ENCODE measurements at places on chromosomes 11 and 22.

DNA sequence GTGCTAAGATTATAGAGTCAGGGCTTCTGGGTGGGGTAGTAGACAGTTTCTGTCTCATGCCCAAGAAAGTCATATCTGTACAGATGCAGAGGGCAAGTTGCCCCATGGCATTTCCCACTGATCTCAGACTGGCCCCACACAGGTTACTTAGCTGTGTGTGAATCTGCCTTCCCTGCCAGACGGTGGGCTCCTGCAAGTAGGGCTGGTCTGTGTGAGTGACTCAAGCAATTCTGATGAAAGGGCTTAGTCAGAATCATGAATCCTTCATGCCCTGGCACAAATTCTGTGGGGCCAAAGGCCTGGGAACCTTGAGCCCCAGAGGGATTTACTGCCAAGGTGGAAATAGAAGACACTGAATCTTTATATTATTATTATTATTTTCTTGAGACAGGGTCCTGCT lies 30.4 kb downstream of the USH1C start:
- no peak for DNase-seq

DNA sequence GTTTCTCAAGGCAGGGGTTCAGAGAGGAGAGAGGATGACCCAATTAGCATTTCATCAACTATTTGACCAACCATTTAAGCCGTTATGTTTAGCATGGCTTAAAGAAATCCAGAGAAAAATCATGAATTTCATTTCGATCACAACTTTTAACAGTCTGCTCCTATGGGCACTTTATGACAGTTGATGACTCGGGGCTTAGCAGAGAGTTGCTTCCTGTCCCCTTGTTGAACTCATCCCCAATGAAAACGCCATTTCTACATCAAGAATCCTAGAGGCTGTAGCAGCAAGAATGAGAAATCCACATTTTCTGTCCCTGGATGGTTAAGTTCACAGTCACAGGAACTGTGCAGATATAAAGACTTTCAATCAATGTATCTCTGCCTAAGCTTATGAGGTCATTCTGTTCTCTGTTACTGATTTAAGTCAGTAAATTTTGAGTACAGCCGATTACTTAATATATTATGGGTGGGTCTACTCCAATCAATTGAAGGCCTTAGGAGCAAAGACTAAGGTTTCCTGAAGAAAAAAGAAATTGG lies 81.1 kb downstream of the BDNF start:
- DNase-seq, result no peak

GRCh38 chr11:14380947-14381561 lies 22.1 kb upstream of the RRAS2 start:
- no peak for DNase-seq

- no peak for DNase-seq
Measured at GRCh38 chr11:33652930-33653329, 47.7 kb downstream of the C11orf91 start.

DNA sequence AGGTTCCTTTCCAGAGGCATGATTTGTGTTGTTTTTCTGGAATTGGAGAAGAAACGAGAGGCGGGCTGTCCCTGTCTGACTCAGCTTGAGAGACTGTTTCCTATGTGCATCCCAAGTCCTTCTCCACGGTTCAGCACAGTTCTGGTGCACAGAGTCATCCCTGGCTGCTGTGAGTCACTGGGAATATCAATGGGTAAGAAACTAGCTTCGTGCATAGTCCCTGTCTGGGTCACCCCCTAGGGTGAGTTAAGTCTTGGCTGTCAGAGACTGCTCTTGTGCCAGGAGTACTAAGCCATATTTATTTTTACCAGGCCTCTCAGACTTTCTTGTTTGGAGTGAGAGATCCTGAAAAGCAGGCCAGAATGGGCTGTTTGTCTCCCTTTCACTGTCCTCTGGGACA lies 2.4 kb upstream of the LRP4 start:
- no peak for DNase-seq

GRCh38 chr11:117998664-117999353 lies 12.6 kb downstream of the IL10RA start:
- no peak for DNase-seq

DNA sequence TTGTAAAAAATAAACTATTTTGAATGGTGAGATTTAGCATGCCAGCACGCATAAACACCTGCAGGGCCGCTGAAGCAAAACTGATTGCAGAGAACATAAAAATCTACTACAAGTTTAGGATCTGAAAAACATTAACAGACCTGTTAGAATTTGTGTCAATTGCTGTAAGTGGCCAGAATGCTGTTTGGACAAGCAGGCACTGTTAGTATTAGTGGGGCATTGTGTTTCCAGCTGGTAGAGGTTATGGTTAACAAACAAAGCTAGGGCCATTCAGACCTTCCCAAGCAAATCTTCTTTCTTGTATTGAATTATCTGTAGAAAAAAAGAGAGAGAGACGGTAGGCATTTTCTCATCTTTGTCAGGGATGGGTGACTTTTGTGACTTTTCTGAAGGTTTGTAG lies 57.6 kb upstream of the OLFML1 start:
- no peak for DNase-seq

DNA sequence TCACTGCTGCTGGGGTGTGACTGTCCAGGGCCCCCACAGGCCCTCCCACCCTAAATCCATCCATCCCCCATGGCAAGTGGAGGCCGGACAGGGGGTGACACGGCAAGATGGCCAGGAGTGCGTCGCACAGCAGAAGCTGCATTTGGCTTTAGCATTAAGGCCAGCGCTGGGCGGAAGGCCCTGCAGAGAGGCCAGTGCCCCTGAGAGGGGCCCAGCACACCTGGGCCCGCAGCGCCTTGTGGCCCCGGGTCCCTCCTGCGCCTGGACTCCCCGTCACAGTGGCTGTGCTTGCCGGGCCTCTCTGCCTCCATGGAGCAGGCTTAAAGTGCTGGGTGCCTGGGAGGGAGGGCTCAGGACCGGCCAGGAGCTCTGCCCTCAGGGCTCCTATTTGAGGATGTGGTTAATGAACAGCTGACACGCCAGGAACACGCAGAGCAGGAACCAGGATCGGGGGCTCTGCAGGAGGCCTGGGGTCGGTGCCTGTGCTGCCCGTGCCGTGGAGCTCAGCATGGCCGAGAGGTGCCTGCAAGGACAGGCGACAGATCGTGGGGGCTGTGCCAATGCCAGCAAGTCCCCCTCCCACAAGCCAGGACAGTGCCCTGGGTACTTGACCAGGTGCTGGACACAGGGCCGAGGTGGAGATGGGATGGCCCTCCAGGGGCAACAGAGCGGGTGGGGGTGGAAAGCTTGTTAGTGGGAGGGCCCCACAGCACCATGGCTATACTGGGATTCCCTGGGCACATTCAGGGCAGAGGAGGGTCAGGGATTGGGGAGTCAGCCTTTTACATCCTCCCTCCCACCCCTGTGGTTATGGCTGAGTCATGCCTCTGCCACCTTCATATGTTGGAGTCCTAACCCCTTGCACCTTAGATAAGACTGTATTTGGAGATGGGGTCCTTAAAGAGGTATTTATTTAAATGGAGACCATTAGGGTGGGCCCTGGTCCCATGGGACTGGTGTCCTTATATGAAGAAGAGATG lies 30.9 kb upstream of the CARS1 start:
- DNase-seq, result no peak

GRCh38 chr11:119778391-119779194 lies 49.6 kb upstream of the NECTIN1 start:
- no peak for DNase-seq

- no peak for DNase-seq
Measured at GRCh38 chr22:25765016-25765367, 23.0 kb downstream of the MYO18B start.

GRCh38 chr11:72579816-72580641 lies 94.2 kb downstream of the PDE2A start:
- no peak for DNase-seq

DNA sequence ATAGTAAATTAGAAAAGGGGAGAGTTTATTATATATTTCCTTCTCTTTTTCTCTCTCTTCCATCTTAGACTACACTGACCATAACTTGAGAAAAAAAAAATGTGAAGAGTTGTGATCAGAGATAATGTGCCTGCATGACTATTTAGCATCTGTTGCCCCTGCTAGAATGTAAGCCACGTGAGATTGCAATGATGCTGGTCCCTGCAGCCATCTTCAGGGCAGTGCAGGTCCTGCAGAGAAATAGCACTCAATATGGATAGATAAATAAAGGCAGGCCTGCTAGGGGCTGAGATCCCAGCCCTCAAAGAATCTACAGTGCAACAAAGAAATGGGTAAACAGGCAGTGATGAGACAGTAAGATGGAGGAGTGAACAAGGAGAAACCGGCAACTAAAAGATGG lies 7.8 kb upstream of the DKK3 start:
- DNase-seq, result no peak

- no peak for DNase-seq
Measured at GRCh38 chr11:35012467-35013191, 96.2 kb downstream of the PDHX start.

DNA sequence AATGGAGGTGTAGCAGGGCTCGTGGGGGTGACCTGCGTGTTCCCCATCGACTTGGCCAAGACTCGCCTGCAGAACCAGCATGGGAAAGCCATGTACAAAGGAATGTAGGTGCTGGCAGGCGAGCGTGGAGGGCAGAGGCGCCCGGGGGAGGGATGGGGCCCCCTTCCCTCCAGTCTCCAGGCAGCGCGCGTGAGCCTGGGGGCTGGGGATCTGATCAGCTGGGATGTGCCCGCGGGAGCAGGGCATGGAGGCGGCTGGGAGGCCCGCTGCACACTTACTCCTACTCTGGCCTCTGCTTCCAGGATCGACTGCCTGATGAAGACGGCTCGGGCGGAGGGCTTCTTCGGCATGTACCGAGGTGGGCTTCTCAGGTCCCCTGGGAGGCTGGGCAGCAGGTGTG lies 17.8 kb downstream of the SLC25A18 start:
- no peak for DNase-seq

GRCh38 chr11:35038211-35038928 lies 100.6 kb upstream of the CD44 start:
- no peak for DNase-seq

- no peak for DNase-seq
Measured at GRCh38 chr11:63768237-63769041, at the start of gene ZFTA. Gene ZFTA (minus strand): TSS chr11:63768775. CDS start chr11:63768622, 153 bp downstream.

DNA sequence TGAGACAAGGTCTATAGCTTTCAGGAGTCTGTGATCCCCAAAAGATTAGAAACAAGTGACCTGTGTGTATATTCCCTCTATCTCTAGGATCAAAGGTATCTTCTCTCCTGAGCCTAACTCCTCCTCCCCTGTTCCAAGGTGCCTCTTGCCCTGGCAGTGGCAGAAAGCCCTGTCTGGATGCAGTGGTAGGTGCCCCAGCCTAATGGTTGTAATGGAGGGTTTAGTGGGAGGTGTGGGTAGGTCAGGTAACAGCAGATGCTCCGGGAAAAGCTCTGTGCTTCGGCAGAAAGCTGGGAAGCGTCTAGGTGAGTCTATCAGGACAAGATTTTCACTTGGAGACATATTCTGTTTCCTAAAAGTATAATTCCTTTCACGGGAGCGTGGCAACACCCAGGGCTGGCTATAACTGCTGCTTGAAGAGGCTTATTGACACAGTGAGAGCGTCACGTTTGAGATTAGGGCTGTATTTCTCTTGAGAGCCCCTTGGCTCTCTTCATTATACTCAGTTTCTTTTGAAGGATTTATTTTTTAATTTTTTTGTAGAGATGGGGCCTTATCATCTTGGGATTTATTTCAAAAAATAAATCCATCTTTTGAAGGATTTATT lies 49.5 kb downstream of the PRR5L start:
- no peak for DNase-seq

- DNase-seq, result no peak
Measured at GRCh38 chr11:119404872-119405271, 18.1 kb downstream of the THY1 start.

GRCh38 chr11:111299101-111300026 lies 1.0 kb downstream of the POU2AF3 start:
- DNase-seq, result no peak

GRCh38 chr11:36452961-36453360 lies 57.1 kb downstream of the TRAF6 start:
- no peak for DNase-seq

DNA sequence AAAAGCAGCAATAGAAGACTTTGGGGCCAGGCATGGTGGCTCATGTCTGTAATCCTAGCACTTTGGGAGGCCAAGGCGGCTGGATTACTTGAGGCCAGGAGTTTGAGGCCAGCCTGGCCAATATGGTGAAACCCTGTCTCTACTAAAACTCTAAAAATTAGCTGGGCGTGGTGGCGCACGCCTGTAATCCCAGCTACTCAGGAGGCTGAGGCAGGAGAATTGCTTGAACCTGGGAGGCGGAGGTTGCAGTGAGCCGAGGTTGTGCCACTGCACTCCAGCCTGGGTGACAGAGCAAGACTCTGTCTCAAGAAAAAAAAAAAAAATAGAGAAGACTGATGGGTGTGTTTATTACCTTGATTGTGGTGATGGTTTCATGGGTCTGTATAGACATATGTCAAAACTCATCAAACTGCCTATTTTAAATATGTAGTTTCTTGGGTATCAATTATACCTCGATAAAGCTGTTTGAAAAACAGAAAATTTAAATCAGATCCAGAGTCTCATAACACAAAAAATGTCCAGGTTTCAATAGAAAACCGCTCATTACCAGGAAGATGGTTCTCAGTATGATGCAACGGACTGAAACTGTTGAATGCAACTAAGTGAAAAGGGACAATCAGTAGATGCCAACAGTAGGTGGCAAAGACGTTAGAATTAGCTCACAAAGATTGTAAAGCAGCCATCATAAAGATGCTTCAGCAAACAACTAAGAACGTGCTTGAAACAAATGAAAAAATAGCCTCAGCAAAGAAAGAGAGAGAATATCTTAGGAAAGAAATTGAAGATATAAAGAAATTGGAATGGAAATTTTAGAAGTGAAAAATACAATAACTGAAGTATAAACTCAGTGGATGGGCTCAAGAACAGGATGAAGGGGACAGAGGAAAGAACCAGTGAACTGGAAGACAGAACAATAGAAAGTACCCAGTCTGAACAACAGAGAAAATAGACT lies 33.1 kb upstream of the SEPTIN5 start:
- DNase-seq, result no peak

DNA sequence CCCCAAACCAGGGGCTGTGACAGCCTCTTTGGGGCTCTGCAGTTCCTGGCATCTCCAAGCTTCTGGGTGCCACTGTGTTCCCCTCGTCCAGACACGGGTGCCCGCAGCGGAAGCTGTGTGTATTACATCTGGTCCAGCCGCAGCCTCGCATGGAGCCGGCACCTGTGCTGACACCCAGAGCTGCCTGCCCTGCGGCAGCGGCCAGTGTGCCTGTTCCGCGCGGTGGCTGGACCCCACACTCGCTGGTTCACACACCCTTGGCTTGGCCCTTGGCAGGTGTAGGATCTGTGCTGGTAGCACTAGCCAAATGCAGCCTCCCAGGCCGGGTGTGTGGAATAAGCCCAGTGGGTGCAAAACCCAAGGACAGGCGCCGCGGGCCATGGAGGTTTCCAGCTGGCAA lies 24.5 kb upstream of the RNASEH2C start:
- DNase-seq, result no peak

Measured in left renal pelvis (tissue), 4 donors.